Transverse colon (tissue), 4 donors: ENCODE measurements at places on chromosomes 1 and 21.

DNA sequence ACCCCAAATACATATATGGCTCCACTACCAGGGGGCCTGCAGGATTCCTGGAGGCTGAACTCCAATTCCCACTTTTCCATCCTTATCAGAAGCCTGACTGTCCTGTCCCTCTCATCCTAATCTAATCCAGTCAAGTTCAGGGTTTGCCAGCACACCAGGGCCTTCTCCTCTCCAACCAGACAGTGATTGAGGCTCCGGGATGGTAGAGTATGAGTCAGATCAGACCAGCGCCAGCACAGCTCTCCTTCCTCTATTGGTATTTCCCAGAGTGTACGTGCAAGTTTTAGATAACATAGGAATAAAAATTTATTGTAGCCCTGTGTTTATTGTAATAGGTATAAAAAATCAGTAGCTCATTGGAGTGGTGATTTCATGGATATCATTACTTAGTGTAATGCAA lies 24.5 kb upstream of the RCSD1 start:
- DNase-seq: no peak

GRCh38 chr1:159972443-159973205 lies 18.6 kb upstream of the SLAMF9 start:
- DNase-seq: no peak

DNA sequence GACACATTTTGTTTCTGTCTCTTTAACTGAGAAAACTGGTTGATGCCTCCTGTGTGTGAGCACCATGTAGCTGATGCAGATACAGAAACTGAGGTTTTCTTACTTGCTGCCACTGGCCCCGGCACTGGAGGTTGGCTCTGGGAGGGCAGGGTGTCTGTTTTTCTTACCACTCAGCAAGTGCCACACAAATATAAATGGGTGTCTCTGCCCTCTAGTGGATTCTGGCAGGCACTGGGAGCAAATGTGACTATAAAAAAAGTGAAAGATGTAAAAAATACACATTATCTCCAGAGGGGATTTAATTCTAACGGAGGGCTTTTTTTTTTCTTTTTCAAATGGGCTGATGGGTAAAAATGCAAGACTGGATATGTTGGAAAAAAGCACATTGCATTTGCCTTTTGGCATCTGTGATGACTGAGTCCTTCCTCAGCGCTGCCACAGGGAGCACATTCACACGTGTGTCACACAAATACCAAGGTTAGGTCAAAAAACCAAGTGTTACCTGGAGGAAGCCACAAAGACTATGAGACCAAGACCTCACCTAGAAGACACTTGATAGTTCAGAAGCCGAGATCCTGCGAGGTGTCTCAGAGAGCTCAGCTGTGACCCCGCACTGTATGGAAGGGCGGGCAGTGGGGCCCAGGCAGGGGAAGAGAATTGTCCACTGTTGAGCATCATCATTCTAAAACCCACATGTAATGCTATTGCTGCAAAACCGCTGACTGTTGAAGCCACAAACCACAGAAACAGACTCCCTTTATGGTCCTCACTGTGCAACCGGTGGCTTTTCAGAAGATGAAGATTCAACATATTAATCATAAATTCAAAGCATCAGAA lies 18.9 kb downstream of the PGBD2 start:
- DNase-seq: peak; percentile 25

- no peak for DNase-seq
Measured at GRCh38 chr1:204065986-204066300, 7.0 kb upstream of the SOX13 start.

DNA sequence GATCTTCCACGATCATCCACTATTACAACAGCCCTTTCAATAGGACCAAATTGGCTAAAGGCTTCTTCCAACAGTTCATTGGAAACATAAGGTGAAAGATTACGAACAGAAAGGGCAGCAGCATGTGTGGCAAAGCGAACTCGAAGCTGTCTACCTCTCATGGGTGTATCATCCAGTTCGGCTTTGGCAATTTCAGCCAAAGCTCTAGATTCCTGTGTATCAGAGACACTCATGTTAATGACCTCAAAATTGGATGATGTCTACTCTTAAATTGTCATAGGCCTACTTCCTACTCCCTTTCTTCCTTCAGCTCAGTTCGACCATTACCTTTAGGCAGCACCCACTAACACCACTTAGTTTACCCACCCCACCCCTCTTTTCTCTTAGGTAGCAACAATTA lies 2.2 kb downstream of the SFPQ start:
- no peak for DNase-seq

DNA sequence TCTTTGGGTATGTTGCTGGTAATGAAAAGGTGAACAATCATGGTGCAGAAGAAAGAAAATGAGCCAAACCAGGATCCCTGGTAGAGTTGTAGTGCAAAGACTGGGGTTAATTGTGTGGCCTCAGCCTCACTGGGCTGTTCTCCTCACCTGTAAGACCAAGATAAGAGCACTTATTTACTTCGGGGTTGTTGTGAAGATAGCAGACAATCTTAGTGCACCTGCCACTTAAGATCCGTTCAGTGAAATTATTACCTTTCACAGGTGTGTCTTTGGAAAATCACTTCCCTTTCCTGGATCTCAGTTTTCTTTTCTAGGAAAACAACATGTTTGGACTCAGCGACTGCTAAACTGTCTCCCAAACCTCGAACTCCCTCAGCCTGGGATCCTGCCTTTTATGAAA lies 1.3 kb upstream of the FGGY start:
- DNase-seq: no peak

DNA sequence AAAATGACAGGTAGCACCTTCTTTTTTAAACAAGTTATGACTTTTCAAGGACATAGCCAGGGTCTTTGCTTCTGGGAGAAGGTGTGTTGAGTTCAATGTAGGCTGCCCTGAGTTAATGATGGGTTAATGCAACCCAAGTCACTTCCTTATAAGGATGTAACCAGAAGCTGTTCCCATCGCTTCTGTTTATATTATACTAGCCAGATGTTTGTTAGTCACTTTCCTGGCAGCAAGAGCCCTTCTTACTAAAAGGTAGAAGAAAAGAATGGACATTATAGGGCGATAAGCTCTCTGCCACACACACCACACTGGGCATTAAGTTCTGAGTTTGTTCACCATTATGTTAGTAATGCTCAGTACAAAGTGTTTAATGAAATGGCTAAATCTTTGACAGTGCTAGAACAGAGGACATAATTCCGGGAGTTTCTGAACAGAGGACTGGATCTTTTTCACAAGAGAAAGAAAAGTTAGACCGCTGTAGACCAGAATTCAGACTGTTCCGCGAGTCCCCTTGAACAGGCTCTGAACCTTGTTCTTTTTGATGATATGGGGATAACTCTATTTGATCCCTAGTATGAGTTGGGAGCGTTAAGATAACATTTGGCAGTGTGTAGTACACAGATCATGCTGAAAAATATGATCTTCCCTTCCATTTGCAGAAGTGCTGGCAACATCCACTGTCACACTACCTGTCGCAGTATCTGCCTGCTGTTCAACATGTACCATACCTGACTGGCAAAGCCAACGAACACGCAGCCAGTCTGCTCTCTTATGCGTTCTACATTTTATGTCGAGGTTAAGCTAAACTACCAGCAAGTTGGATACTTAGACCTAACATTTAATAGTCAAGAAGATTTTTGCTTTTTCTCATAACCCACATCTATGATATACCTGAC lies 41.0 kb downstream of the DEGS1 start:
- DNase-seq: no peak

GRCh38 chr1:18309552-18310155 lies 171.1 kb upstream of the KLHDC7A start:
- DNase-seq: no peak

- peak; percentile 20 for DNase-seq
Measured at GRCh38 chr1:29991025-29991424, 732.4 kb downstream of the MATN1 start.

DNA sequence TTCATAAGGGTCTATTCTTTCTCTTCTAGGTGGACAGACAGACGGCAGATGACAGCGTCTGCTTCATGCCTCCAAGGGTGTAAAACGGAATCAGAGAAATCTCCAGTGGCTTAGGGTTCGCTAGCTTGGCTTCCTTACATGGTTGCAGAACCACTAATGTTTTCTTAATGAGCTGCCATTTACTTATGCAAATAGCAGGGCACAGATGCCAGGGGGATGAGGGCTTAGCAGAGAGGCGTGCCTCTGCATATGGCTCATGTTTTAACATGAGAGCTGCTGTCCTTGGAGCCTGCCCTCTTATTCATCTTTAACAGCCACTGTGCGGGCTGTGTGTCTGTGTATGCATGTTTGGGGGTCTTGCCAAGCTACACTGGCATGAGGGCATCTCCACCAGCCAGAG lies 119.6 kb downstream of the IER5 start:
- no peak for DNase-seq

- DNase-seq: no peak
Measured at GRCh38 chr1:222195857-222196256, 352.0 kb downstream of the HHIPL2 start.

DNA sequence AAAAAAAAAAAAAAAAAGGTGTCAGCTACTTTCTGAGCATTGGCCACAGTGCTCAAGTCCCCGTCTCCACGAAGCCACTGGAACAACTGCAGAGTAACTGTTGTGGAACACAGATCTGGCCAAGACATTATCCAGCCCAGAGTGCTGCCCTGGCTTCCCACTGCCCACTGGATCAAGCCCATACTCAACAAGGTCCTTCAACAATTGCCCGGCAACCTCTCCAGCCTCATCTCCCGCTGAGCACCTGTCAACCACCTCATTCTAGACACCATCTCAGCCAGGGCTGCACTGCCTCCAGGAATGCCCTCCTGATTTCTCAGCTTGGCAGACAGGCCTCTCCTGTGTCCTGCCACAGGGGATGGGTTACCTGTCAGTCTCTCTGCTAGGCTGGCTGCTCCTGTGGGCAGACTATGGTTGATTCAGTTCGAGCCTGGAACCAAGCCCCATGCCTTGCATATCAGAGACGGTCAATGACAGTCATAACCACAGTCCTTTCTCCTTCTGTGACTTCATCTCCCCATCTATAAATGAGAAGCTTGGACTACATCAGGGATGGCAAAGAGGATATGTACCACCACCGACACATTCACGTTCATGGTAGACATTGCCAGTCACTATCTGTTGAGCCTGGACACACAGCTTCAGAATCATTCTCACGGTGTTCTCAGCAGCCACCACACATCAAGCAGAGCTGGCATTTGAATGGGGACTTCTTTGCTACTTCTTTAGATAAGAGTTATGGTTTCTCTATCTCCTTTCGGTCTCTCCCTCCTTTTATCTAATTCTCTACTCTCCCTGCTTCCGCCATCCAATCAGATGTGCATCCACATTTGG lies 76.9 kb downstream of the MRPL37 start:
- DNase-seq: no peak

DNA sequence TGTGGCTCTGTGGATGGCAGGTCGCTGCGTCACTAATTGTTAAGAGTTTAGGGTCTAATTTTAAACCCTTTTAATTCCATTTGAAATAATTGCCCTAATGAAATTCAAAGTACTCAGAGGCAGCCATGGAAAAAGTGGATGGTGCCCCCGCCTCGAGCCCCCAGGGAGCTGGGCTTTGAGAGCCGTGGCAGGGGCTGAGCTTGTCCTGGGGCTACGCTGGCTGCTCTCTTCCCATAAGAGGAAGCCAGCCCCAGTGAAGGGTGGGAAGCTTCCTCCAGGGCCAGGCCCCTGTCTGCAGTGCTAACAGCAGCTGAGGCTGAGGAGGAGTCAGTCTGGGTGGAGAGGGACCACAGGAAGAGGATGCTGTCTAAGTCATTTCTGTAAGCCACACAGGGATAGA lies 315.0 kb upstream of the POU3F1 start:
- no peak for DNase-seq

DNA sequence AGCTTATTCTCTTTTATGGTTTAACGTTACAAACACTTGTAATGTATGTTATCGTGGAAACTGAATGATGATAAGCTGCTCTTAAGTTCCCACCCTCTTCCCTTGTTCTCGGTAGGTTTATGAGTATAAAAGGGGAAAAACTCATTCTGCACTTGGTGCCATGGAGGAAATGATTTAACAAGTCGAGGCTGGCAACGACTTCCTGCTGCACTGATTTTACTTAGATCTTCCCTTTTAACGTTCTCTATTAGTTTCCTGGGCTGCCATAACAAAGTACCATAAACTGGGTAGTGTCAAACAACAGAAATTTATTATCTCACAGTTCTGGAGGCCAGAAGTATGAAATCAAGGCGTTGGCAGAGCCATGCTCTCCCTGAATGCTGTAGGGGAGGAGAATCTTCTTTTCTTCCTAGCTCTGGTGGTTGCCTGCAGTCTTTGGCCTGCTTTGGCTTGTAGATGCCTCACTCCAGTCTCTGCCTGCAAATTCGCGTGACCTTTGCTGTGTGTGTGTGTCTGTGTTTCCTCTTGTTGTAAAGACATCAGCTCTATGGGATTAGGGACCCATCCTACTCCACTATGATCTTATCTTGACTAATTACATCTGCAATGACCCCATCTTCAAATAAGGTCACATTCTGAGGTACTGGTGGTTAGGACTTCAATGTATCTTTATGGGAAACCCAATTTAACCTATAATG lies 26.3 kb downstream of the HUNK start:
- no peak for DNase-seq

DNA sequence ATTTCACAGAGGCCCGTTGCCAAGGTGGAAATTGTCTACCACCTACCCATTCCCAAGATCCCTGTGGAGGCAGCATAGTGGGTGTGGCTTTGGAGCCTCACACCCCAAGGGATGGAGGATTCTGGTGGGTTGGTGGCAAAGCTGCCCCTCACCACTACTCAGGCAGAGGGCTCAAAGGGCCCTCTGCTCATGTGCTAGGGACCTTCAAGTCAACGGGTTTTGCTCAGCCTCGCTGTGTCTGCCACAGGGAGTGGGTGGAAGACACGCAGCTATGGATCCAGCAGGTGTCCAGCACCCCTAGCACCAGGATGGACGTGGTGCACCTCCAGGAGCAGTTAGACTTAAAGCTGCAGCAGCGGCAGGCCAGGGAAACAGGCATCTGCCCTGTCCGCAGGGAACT lies 2.3 kb downstream of the DNALI1 start:
- no peak for DNase-seq

DNA sequence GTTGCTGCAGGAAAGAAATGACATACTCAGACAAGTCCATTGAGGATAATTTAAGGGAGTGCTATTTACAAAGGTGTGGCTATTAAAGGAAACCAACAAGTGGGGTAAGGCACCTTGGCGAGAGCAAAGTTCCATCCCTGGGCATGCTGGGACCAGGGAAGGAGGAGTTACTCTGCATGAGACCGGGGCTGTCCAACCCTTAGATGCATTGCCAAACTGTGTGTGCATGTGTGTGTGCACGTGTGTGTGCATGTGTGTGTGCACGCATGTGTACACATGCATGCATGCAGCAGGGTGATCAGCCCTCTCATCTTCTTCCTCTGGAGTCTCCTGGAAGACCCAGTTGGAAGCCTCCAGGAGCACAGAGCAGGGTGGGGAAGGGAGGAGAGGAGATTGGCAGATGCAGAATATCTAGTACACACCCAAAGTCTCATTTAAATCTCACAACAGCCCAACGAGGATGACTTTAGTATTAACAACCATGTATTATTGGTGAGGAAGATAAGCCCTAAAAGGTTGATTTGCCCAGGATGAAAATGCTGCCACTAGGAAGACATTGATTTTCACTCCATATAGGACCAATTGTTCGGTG lies 72.2 kb upstream of the CD34 start:
- DNase-seq: peak; percentile 46

- no peak for DNase-seq
Measured at GRCh38 chr1:16644193-16644481, 22.6 kb downstream of the RNU1-3 start.

GRCh38 chr1:185207980-185208602 lies 51.1 kb downstream of the SWT1 start:
- no peak for DNase-seq
